ENCODE measurements at places on chromosomes 6 and 20.

DNA sequence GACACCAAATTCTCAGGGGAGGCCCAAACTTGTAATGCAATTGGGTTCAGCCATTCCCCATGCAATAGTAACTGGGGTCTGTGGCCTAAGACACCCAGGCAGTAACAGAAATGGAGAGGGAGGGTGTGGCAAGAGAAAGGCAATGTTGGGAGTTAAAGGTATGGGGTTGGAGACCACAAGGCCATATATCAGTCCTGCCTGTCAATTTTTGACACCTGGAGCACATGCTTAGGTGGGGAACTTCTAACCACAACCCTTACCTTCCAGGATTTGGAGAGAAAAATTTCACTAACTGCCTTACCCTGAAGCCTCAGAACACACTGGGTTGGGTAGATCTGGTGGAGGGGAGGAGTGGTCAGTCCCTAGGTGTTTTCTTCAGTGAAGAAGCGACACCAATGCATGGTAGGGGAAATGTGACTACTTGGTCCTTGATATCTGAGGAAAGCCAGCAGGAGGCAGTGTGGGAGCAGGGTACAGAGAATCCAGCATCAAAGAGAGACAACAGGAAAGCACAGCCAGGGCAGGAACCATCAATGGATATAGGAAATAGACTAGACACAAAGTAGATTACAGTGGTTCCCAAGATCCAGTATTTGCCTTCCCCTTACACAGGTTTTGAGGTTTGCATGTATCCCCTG lies 6.8 kb upstream of the USP49 start:
- DNase-seq, result no peak

- DNase-seq, result no peak
Measured at GRCh38 chr6:2667617-2668016, 83.1 kb downstream of the MYLK4 start.

DNA sequence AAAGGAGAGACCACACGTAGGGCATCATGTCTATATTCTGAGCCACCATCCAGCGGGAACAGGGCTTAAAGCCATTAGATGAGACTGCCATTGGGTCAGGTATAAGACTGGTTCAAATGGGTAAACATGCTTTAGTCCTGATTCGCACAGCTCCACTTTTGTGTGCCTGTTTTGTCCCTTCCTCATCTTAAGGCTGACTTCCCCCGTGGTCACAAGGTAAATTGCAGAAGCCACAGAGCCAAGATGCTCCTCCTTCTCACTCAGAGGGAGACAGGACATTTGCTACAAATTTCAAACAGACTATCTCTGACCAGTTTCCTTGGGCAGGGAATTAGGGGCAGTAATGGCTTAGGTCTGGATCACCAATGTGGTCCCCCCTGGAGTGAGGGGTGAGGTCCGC lies 11.4 kb upstream of the IFNGR1 start:
- no peak for DNase-seq

GRCh38 chr20:35006009-35006408 lies 50.3 kb downstream of the MYH7B start:
- DNase-seq, result no peak

GRCh38 chr20:47319517-47320252 lies 36.8 kb downstream of the ZMYND8 start:
- DNase-seq, result no peak

GRCh38 chr6:14819840-14820420 lies 425.9 kb upstream of the JARID2 start:
- DNase-seq, result no peak

All from thymus (tissue), 14 donors.